ENCODE measurements at places on chromosomes 1 and 21.

DNA sequence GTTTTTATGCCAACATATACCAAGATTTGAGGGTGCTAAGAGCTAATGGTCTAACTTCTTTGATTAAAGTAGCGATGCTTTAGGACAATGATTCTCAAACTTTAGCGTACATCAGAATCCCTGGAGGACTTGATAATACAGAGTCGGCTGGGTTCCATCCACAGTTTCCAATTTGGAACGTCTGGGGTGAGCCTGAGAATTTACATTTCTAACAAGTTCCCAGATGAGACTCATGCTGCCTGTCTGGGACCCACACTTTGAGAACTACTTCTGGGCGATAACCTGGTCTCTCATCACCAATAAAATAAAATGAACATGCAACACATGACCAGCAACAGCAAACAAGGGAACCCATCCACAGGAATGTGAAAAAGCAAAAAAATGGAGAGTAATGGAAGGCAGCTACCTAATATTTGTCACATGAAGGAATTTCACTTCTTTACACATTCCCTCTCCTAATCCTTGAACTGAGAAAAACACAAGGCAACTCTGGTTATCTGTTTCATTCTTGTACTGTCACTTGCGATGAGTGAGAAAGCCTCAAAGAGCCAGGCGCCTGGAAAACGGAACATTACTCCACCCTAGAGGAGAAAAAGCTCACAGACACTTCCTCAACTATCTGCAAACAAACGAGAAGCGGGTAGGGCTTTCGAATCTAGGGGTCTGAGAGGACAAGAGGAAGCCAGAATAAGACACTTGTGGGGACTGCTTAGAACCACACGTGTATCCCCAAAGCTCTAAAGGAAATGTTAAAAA lies 14.0 kb downstream of the HSF2BP start:
- DNase-seq, result no peak

DNA sequence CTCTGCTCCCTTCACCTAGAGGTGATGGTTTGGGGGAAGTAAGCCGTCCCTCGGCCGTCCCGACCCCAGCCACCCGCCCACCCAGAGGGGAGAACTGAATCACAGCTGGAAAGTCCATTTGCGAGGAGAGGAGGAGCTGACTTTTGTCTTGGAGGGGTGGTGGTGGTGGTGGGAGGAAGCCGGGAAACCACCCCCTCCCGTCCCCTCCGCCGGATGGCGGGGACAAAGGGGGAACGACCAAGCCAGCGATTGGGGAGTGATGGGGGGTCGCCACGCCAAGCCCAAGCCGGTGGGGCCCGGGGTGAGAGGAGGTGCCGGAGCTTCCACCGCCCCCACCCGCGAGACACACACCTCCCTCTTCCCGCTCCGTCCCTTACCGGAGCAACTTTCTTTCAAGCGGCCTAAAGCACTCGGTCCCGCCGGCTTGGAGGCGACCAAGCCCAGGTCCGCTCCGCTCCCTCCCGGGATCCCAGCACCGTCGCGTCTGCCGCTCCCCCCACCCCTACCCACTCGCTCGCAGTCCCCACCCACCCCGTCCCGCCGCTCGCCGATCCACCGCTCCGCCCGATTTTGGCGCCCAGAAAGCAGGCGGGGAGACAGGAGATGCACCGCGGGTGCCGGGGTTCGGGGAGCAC lies 540 bp downstream of the ARHGEF2 start:
- peak; percentile 65 for DNase-seq

- peak; percentile 61 for DNase-seq
Observed at GRCh38 chr1:56831871-56832693, 12.9 kb upstream of the FYB2 start.

DNA sequence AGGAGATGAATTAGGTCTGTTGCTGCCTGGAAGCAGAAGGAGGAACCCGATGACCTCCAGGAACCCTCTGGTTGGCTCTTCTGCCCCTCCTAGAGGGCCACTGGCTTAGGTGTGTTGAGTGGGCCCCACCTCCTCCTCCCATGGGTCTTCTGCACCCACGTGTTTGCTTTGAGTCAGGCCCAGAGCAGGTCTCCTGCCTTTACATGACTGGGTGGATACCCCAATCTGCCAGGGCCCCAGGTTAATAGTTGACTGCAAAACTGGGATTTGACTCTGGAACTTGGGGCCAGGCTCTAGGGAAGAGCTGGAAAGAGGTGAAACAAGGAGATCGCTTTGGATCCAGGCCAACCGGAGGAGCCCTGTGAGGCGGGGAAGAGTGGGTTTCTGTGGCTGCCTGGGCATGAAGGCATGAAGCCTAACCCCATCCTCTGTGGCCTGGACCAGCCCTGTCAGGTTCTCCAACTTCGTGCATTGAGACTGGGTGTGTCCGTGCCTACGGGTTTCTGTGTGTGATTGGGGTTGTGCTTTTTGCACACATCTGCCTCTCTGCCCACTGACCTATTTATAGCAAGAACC lies 7.8 kb upstream of the LAD1 start:
- peak; percentile 33 for DNase-seq

- no peak for DNase-seq
Observed at GRCh38 chr1:47823040-47823808, 174.0 kb downstream of the TRABD2B start.

- no peak for DNase-seq
Observed at GRCh38 chr1:238111081-238111480, 220.4 kb upstream of the ZP4 start.

DNA sequence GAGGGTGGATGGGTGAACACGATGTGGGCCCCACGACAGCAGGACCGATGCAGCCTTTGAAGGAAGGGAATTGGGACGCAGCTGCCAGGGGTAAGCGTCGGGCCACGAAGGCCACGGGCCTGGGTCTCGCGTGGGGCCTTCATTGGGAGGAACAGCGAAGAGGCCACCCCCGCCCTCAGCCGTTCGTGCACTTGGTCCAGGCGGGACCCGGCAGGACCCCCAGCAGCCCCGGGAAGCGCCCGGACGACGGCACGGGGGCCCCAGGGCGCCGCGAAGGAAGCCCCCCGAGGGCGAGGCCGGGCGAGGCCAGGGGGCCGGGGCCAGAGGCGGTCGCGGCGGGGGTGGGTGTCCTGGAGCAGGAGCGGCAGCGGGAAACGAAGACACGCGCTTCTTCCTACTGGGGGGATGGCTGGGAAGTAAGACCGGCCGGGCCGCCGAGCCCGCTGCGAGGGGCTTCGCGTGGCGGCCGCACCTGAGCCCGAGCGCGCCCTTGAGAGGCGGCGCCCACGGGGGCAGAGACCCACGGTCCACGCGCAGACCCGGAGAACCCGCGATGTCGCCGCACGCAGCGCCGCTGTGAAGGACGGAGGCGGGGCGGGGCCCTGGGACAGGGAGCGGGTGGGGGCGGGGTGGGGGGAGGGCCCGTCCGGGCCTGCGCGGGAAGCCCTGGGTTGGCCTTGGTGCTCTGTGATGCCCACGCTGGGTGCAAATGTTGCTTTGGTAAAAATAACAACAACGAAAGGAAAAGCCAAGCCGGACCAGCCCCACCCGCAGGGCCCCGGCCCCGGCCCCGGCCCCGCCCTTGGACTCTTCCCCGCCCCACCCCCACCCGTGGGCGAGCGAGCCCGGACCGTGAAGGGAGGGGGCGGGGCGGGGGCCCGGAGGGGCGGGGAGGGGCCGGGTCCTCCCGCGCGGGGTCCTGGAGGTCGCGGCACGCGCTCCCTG lies 56.0 kb upstream of the ADARB1 start:
- peak; percentile 49 for DNase-seq

- no peak for DNase-seq
Observed at GRCh38 chr1:219092206-219092605, 81.5 kb upstream of the LYPLAL1 start.

GRCh38 chr1:74323937-74324473 lies 88.8 kb downstream of the TNNI3K start:
- DNase-seq, result no peak

DNA sequence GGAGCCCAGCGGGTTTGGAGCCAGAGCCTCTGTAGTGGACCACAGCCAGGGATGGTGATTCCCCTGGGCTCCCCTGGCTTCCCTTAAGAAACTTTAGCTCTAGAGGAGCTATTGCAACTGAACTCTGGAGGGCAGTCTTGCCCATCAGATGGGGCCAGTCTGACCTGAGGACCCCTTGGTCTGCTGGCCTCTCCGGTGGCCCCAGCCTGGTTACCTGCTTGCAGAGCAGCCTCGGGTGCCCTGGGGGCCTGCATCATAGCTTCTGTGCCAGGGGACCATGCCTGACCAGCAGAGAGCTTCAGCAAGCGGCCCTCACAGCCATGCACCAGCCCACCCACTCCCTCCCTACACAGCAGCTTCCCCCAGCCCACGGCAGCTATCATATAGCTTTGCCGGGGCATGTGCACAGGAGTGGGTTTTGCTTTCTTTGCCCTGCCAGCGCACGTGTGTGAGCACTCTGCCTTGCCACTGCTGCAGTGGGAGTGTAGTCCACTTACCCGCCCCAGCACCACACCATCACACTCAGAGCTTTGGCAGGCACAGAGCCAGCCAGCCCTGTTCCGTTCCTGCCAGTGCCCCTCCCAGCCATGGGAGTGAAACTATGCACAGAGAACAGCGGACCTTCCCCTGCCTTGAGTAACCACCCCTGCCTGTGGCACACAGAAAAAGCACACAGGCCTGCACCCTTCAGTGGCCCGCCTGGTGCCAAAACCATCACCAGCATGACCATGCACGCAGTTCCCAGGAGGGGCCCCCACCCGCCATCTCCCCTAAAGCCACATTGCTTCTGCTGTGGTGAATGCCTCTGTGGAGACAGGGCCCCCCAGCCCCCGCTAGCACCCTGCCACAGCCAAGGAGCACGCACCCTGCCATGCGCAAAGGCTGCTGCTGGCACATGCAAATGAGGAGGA lies 442.9 kb upstream of the NEGR1 start:
- no peak for DNase-seq

GRCh38 chr1:193105821-193106177 lies 585 bp upstream of the GLRX2 start:
- no peak for DNase-seq

- no peak for DNase-seq
Observed at GRCh38 chr1:109846162-109846561, 64.5 kb upstream of the CSF1 start.

DNA sequence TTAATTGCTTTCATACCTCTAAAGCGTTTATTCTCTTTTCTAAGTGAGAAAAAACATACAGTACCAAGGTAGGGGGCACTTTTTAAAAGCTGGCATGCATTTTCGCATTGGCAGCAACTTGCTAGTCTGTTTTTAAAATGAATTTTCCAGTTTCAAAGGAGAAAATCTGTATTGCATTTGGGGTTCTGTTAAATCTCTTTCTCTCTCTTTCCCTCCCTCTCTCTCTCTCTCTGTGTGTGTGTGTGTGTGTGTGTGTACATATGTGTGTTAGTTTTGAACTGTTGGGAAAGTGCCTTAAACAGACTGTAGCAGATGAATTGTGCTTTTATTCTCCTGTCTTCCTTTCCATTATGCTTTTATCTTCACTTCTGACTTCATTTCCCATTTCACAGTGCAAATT lies 7.3 kb downstream of the NIBAN1 start:
- DNase-seq, result no peak

Measured in Right ventricle myocardium superior (tissue), 1 donor.